CD4-positive, alpha-beta T cell treated with Interleukin-15 for 1 hour (primary cell): ENCODE measurements at places on chromosomes 16 and 17.

DNA sequence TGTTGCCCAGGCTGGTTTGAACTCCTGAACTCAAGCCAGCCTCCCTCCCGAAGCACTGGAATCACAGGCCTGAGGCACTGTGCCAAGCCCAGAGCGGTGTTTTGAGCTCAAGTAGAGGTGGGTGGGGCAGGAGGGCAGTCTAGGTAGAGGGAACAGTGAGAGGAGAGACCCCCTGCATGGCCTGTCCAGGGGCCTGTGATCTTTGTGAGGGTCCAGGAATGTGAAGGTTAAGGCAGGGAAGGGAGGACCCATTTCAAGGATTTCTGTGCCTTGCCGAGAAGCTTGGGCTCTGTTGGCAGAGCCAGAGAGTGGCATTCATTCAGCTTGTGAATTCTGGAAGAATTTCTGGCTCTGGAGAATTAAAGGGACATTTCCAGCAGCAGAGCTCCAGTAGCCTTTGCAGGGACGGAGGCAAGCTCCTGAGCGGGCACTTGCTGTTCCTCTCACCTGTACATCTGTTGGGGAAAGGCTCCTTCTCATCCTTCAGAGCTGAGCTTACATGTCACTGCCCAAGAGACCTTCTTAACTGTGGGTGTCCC is 2.7 kb downstream of the WWOX start:
- DNase-seq: no peak

DNA sequence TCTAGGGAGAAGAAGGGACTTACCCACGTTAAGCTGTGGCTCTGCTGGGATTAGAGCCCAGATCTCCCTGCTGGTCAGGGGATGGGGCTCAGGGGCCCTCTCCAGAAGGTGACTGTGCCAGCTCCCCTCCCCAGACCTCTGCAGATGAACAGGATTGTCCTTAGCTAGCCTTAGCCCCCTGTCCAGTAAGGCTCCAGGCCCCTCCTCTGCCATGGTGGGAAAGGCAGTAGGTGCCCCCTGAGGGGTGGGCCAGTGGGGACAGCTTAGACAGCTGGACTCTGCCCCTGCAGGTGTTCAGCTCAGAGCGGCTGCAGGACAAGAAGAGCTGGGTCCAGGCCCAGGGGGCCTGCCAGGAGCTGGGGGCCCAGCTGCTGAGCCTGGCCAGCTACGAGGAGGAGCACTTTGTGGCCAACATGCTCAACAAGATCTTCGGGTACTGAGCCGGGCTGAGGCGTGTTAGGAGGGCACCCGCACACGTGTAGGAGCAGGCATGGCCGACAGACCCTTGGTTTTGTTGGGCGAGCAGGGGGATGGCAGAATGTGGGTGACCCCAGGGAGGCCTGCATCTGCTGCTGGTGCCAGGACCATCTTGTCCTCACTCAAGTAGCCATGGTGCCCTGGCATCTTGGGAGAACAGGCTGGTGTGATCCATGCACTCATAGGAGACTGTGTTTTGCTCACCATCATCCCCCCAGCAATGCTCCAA is 50.9 kb downstream of the MRC2 start:
- no peak for DNase-seq

- DNase-seq: no peak
Observed at GRCh38 chr17:41223821-41224220, 2.6 kb upstream of the KRTAP9-2 start.

DNA sequence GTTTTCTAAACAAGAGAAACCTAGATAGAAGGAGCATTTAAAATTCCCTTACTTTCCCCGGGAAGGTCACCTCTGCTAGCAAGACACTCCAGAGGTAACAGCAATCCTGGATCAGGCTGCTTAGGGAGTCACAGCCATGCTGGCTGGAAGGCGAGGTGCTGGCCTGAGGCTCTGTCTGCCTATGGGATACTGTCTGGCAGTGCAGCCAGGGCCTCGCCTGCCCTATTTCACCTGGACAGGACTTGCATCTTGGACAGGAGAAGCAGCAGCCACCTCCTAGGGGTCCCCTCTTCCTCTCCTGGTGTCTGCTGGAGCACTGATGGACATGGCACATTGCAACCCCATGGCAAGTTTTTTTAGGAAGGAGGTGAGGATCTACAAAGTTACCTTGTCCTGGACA is 15.1 kb downstream of the FA2H start:
- no peak for DNase-seq

GRCh38 chr17:8018436-8018835 is 16.0 kb downstream of the GUCY2D start:
- no peak for DNase-seq

DNA sequence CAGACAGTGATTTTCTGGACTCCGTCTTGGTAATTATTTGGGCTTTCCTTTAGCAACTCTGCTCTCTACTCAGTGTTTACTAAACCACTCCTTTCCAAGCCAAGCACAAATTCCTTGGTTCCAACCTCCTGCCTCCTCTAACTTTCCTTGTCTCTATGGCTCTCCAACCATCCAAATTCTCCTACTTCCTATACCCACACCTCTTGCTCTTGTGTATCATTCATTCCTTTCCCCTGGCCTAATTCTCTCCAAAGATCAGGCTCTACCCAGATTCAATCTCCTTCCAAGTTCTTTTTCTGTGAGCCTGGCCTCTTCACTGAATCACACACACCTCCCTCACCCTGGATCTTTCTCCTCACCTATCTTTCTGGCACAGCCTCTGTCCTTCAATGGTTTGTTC is 1.1 kb downstream of the NEURL4 start:
- DNase-seq: no peak

DNA sequence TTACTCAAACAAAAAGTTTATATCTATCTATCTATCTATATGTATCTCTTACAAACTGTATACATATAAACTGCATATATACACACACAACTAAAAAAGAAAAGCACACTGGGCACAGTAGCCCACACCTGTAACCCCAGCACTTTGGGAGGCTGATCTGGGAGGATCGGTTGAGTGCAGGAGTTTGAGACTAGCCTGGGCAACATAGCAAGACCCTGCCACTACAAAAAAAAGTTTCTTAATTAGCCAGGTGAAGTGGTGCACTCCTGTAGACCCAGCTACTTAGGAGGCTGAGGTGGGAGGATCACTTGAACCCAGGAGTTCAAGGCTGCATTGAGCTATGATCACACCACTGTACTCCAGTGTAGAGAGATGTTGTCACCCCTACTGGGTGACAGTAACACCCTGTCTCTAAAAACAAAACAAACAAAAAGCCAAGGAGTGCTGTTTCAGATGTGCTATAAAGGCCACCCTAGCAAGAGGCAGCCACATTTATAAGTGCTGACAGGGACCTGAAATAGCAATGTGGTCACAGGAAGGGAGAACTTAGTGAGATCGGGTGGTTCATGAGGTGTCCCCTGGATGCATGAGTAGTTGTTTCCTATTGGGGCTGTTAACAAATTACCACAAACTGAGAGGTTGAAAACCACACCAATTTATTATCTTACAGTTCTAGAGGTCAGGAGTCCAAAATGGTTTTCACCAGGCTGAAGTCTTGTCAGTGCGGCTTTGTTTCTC is 4.8 kb downstream of the CD2BP2 start:
- DNase-seq: no peak

DNA sequence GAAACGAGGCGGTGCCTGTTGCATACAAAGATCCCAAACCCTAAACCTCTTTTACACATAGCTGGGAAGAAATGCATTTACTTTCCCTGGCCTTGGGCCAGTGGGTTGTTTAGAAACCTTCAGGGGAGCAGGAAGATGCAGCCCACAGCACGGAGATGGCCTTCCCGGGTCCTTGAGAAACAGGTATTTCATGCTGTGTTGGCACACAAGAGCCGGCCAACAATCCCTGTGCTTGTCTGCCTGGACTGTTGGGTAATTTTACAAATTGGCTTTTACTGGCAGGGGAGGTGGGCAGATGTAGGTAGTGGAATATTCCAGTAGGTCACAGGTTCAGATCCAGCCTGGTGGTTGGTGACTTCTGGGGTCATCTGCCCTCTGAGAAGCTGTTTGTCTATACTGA is 148.0 kb downstream of the FOXL1 start:
- no peak for DNase-seq

GRCh38 chr16:78092758-78093157 is 6.7 kb upstream of the WWOX start:
- DNase-seq: no peak

GRCh38 chr16:965036-965395 is 5.8 kb downstream of the LMF1 start:
- DNase-seq: no peak

- DNase-seq: peak; percentile 80
Observed at GRCh38 chr16:31265329-31266245, 5.8 kb downstream of the ITGAM start.

DNA sequence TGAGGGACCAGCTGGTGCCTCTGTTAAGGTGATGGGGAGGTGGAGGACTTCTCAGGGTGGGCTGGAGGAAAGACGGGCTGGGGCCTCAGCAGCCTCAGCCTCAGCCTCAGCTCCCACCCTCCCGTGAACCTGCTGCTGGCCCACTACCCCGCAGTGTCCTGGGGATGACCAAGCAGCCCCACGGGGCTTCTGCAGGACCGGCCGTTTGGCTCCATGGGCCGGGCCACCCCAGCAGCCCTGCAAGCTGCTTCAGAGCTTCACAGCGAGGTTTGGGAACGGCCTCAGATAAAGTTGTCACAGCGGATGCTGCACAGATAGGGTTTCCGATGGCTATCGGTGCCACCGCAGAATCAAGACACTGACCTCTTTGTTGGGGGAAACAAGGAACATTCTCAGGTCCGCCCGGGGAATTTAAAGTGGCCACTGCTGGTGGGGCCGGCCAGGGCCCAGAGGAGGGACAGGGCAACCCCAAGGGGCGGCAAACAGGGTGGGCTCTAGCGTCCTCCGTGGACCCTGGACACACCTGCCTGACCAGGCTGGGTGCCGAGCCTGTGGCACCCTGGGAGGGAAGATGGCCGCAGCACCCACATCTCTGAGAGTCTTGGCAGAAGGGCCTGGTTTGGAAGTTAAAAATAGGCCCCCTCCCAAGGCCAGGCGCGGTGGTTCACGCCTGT is 47.8 kb upstream of the ZC3H18 start:
- no peak for DNase-seq
